DMS153 (cell line): ENCODE measurements at places on chromosomes 2 and 18.

DNA sequence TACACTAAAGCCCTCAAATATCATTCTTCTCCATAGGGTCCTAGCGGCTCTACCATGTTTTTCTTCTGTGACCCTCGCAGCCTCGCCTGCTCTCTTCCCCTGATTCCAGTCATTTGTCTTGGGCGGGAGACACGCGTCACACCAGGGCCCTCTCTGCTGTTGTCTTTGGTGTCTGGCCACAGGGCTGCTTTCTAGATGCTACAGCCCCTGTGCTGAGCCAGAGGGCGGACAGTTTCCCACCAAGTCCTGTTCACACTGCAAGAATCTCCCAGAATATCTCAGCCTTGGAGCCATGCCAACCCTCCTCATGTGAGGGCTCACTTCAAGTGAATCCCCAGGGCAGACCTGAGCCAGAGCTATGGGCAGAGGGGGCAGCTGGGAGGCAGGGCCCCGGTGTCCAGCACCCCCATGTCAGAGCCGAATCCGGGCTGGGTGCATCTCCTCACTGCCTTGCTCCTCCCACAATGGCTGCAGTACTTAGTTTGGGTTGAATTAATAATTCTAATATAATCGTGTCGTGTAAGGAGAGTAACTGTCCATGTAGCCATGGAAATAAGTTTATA, 42.1 kb downstream of the DIPK1C start:
- no peak for DNase-seq

- no peak for DNase-seq
Measured at GRCh38 chr2:127392133-127392827, 4.5 kb upstream of the MAP3K2 start.

DNA sequence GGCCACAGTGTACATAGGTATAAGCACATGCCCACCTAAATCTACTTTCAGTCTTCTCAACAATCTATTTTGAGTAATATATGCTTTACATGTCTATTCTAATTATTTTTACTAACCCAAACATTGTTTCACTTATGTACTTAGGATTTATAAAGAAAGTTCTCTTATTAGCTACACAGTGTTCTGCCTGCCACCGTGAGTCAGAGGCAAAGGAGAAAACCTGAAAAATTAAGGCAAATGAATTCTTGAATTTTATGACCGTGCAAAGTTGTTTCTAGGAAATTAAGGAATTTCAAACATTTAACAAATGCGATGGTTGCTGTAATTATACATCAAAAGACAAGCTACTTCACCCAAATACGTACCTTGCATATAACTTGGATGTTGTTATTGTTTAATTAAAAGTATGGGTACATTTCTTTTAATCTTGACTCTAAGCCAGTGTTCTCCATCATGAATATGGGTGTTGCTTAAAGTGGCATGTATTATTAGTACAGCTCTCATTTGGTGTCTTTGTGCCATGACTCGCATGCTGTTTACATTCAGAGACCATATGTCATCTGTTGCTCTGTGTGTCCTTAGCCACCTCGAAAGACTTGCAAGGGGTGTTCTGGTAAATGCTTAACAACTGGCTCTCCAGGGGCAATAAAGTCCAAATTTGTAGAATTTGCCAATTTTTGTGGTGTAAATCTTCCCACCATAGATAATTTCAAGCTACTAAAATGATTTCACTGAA, 154.3 kb upstream of the FN1 start:
- DNase-seq = peak; percentile 18

DNA sequence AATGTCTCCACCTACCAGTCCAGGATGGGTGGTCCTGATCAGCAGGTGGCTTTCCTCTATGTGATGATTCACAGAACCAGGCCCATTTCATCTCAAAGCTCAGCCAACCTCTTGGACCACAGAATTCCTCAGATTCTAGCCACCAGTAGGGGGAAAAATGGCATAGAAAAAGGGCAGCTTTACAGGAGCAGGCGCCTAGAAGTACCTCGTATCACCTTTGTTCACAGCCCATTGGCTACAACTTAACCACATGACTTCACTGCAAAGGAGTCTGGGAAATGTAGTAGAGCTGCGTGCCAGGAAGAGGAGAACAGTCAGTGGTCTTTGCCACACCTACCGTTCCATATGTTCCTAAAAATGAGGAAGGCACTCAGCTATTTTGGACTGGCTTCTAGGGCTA, 62.8 kb upstream of the DTNA start:
- DNase-seq = no peak

GRCh38 chr18:48886520-48887293, 64.1 kb downstream of the SMAD7 start:
- DNase-seq = no peak

GRCh38 chr2:69053416-69053965, 40.5 kb downstream of the ANTXR1 start:
- DNase-seq = no peak

DNA sequence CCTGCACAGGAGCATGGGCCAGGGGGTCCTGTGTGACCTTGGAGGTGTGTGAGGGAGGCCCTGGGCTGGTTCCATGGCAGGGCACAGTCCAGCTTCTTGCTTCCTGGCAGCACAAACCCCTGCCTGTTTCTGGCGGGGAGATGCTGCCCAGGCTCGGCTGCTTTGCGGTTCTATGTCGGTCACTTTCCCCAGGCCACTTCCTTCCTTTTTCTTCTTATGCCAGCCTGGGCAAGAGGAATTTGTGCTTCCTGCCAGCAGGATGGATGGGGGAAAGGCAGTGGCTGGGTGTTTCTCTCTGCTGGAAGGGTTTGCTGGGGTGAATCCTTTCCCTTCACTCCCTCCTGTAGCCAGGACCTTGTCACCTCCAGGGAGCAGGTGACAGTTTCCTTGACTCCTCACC, 24.3 kb downstream of the ASAP2 start:
- no peak for DNase-seq

- no peak for DNase-seq
Measured at GRCh38 chr2:20327370-20327769, 23.3 kb downstream of the PUM2 start.

GRCh38 chr2:239085201-239085992, 237.5 kb downstream of the TWIST2 start:
- no peak for DNase-seq
